Left renal cortex interstitium (tissue), 4 donors: ENCODE measurements at places on chromosomes 2 and 18.

GRCh38 chr2:237556773-237557632 is 9.4 kb upstream of the PRLH start:
- no peak for DNase-seq

DNA sequence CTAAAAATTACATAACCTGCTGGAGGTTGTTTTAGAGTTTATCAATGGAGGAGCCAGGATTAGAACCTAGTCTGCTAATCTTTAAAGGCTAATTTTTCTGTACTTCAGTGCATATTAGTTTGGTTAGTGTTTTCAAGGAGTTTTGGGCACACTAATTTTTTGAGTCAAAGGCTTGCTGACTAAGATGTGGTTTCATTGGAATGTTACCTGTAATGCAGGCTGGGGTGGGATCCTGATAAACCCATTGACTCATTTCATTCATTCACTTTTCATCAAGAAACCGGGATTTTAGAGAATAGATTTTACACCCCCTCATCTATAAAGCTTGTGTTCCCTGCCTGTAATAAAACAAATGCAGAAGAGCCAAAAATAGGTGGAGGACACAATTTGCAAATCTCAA is 91.9 kb upstream of the IL1R2 start:
- no peak for DNase-seq

GRCh38 chr2:14960686-14961324 is 328.3 kb downstream of the LRATD1 start:
- DNase-seq, result no peak

DNA sequence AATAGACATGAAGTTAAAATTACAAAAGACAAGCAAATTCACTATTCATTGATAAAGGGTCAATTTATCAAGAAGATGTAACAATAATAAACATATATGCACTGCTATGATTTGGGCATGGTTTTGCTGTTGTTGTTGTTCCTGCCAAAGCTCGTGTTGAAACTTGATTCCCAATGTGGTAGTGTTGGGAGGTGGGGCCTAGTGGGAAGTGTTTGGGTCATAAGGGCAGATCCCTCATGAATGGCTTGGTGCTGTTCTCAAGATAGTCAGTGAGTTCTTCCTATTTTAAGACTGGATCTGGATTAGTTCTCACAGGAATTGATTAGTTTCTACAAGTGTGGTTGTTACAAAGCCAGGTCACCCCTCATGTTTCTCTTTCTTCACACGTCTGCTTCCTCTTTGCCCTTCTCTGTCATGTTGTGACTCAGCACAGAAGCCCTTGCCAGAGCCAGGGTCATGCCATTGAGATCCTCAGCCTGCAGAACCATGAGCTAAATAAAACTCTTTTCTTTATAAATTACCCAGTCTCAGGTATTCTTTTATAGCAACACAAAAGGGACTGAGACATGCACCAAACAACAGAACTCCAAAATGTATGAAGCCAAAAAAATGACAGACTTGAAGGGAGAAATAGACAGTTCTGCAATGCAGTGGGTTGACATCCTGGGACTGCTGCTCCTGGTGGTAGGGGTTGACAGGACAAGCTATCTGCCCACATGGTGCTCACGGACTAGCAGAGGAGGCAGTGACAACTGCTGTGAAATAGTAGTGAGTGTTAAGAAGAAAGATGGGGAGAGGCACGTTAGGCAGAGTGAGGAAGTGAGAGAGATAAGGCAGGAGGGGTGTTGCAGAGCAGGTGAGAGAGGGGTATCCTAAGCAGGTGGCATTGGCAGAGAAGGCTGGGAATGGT is 18.6 kb upstream of the SKA1 start:
- DNase-seq, result no peak

DNA sequence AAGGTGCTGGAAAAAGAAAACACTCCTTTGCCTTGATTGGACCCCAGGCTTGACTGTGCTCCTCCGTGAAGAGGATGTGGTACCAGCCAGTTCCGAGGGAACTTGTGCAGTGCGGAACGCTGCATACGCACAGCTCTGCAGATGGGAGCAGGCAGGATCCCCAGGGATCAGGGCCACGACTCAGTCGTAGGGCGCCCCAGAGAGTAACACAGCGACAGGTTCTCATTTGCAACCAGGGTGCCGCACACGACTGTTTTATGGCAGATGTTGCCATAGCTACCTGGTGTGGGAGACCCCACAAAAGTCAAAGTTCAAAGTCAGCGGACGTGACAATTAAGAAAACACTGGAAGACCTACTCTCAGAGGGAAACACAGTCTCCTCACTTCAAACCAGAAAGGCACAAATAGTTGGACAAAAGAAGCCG is 779 bp downstream of the MALL start:
- DNase-seq, result no peak

DNA sequence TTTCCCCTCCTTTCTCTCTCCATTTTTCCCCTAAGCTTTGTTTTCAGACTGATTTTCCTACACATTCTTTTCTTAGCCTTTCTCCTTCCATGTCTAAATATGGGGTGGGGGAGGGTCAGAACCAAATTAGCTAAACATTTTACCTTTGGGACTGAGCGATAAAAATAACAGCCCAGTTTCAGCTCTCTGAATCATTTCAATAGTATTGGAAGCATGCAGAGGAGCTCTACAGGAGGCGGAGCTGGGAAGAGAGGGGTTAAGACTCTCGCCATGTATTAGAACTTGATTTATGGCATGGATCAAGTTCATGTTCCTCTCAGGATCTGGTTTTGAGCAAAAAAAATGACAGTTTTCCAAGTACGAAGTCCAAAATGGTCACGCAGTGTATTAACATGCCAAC is 109.1 kb downstream of the CPO start:
- DNase-seq, result no peak

GRCh38 chr2:148926291-148926961 is 51.4 kb downstream of the KIF5C start:
- no peak for DNase-seq

- no peak for DNase-seq
Measured at GRCh38 chr2:131026919-131027318, 66.3 kb downstream of the FAM168B start.

GRCh38 chr2:73291461-73292315 is 1.7 kb downstream of the EGR4 start:
- no peak for DNase-seq

DNA sequence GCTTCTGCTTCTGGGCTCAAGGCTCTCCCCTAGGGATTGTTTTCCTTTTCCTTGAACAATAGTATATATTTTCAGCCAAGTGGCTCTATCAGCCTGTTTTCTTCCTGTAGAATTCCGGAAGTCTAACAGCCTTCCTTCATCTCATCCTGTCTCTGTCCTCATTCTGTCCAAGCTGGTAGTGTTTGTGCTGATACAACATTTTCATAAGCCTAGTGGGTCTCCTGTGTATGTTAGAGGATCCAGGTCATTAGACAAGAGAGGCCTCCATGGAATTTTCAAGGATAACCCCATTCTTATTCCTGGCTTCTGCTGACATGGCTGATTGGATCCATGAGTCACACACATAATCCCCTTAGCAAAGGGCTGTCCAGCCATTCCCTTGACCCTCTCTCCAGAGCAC is 467.6 kb downstream of the PTPRM start:
- DNase-seq, result no peak

DNA sequence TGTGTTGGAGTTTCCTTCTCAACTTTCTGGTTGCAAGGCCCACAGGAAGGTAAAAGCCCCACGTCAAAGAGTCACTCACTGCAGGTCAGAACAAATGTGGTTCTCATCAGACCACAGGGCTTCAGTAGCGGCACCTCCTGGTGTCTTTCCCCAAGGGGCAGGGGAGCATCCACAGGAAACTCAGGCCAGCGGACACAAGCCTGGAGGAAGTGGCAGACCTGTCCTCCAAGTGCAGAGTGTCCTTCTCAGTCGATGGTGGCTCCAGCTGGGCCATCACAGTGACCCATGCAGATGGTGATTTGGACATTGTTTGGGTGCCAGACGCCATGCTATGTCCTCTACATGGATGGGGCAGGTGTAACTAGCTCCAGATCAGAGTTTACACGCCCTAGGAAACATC is 84.9 kb downstream of the ACKR3 start:
- DNase-seq, result no peak

- no peak for DNase-seq
Measured at GRCh38 chr2:51297488-51297887, 265.6 kb upstream of the NRXN1 start.

- no peak for DNase-seq
Measured at GRCh38 chr18:76274468-76275289, 220.4 kb downstream of the ZNF516 start.

DNA sequence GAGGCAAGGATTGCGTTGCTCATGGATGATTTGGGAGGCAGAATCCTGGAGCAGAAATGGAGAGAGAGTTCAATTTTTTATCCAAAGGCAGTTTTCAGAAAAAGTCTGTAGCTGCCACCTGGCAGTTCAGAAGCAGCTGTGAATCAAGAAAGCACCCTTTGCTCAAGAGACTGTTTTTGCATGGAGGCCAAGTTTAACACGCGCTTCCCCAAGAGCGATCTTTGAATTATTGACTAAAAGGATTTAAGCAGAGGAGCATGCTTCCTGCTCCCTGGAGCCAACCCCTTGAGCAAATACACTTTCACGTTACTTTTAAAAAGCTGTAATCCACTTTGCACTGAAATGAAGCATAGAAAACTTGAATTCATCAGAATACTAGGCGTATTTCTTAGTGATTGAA is 252.4 kb downstream of the RNF144A start:
- DNase-seq, result no peak

GRCh38 chr2:197247083-197247482 is 63.5 kb downstream of the ANKRD44 start:
- no peak for DNase-seq

- no peak for DNase-seq
Measured at GRCh38 chr2:161134547-161135518, 25.4 kb upstream of the TANK start.

DNA sequence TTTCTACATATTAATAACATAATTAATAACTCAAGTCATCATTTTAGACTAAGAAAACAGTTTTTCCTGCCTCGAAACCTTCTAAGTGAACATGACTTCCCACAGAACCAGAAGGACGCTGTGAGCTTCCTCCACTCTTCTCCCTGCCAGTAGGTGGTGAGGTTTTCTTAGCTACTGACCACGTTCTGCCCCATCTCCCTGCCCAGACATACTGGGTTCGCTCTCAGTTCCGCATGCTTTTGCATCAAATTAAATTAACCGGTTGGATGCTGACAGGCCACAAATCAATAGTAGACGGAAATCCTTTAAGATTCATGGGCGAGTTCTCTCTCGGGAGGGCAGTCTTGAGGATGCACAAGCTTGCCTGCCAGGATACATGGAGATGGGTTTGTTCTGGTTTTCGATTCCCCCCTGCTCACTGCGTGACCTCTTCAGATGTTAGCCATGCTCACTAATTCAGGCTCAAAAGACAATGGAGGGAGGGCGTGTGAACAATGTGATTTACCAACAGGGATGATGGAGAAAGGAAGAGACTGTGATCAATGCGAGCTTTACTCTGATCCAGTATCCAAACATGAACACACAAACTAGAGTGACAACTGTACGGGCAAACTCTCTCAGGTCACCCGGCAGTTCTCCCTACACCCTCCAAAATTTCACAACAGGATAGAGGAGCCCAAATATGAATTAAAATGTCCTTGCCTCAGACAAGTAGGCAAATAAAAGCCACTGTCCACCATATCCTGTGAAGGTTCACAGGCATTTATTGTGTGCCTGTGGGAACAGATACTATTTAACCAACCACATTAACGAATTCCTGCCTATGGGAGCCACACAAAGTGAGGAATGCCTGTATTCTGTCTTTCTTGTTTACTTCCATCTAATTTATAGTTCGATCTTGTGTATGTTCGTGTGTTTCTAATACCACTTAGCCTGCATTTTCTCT is 375.7 kb downstream of the EIPR1 start:
- peak; percentile 6 for DNase-seq

DNA sequence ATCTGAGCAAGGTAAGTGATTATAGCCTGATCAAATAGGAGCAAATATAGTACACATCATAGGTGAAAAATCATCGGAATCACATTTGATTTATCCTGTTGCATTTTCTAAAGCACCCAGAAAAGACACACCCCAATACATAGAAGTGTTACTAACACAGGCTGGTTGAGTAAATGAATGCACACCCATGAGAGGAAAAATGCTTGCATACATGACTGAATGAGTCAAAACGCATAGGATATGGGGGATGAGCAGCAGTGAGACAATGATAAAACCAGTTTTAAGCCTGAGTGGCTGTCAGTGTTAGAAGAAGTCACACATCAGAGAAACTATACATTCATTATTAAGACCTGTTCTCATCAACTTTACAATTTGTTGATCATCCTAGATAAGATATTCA is 449.6 kb upstream of the CDH20 start:
- no peak for DNase-seq

DNA sequence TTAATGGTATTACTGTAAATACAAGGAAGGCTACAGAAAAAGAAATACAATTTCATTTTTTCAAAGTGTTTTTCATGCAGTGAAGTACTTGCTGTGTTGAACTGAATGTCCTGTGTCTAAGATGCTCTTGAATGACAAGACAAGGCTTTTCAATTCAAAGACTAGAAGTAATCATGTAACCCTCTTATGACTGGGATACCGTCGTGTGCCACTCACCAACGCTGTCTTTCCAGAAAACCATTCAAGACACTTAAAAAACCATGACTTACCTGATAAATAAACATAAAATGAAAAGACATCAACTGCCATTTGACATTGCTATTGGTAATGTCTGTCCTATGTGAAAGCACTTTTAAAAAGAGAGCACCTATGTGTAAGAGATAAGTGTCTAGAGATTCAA is 183.1 kb upstream of the DPP10 start:
- DNase-seq, result no peak

DNA sequence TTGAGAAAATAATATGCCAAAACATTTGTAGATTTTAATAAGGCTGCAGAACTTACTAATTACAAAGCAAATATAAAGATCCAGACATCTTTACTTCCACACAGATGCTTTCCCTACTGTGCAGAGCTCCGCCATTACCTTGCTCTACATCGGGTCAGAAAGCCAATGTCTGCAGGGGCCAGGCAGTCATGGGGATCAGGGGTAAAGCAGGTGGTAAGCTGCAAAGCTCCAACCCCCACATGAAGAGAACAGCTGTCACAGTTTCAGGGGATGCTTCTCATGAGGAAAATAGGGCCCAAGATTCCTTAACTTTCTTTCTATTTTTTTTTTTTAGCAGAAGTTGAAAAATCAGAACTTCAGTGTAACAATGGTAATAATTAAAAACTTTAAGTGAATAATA is 102.7 kb downstream of the DCC start:
- no peak for DNase-seq

DNA sequence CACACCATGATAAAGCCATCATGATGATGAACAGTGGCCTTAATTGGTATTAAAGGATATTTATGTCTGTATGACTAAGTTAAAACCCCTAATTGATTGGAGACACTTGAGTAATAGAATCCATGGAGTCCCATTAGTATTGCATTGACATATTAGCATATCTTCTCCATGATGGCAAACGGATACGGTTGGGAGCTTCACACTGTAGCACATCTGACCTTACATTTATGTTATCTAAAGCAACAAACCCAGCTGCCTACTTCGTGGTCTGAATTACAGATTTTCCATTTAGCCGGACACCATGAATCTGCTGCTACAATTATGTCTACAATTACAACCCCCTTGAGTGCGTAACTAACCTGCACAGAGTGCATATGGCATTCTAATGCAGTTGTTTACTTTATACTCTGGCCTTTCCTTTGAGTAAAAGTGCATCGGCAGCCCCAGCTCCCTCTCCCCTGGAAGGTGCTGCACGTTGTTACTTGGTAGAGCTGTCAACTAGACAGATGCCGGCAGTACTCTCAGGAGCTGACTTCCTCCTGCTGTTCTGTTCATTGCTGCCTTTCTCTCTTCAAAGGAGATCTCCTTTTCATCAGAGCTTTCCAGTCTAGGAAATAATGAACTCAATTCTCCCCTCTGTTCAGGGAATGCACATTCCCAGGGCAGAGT is 92.1 kb downstream of the LRRC30 start:
- no peak for DNase-seq
